Prostate gland (tissue), 2 donors: ENCODE measurements at places on chromosomes 11 and 22. TPM values are rescaled to one million over a fixed set of nuclear protein-coding genes. Genes with fewer than 3 reads are reported as not detected.

GRCh38 chr11:2143799-2144543 lies 4.8 kb upstream of the IGF2 start:
- H3K4me1 ChIP-seq, result no peaks in the 10 kb centered on the region
- peaks cover 51% of the 10 kb centered on the region for H3K27me3 ChIP-seq
- no peaks in the 10 kb centered on the region for H3K36me3 ChIP-seq
- no peak overlapping the region for H3K27ac ChIP-seq
- DNase-seq, result no peak

DNA sequence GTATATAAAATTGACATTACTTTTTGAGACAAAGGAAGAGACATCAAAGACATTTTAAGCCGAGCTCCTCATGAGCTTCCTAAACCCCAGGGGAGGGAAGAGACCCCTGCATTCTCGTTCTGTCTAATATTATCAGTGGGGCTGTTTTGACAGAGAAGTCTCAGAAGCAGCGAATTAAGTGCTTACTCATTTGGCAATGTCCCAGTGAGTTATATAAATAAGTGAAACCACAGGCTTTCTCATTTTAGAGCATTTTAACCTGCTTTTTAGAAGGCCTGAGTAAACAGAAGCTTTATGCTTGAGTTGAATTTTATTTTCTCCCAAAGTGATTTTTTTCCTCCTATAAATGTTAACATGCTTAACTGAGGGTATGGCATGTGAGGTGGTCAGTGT lies 23.2 kb upstream of the C1QTNF4 start:
- no peaks in the 10 kb centered on the region for H3K27me3 ChIP-seq
- H3K36me3 ChIP-seq, result no peaks in the 10 kb centered on the region
- H3K27ac ChIP-seq, result no peak overlapping the region
- no peak for DNase-seq

DNA sequence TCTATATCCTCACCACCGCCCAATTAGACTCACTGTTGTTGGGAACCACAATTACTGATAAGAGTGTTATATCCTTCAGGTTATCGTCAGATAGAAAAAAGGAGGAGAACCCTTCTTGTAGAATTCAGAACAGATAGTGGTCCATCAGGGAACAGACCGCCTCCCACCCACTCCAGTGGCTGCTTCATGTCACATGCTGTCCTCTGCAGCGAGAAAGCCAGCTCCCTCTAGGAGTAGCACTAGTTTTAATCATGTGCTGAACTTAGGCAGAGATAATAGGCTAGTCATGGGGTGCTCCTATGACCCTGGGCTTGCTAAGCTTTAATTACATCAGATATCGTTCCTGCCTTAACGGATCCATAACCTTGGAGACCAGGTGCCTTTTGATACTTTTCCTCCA lies 51.5 kb upstream of the RAB1B start:
- no peak overlapping the region for H3K27ac ChIP-seq
- no peak overlapping the region for H3K4me3 ChIP-seq
- no peaks in the 10 kb centered on the region for H3K4me1 ChIP-seq

DNA sequence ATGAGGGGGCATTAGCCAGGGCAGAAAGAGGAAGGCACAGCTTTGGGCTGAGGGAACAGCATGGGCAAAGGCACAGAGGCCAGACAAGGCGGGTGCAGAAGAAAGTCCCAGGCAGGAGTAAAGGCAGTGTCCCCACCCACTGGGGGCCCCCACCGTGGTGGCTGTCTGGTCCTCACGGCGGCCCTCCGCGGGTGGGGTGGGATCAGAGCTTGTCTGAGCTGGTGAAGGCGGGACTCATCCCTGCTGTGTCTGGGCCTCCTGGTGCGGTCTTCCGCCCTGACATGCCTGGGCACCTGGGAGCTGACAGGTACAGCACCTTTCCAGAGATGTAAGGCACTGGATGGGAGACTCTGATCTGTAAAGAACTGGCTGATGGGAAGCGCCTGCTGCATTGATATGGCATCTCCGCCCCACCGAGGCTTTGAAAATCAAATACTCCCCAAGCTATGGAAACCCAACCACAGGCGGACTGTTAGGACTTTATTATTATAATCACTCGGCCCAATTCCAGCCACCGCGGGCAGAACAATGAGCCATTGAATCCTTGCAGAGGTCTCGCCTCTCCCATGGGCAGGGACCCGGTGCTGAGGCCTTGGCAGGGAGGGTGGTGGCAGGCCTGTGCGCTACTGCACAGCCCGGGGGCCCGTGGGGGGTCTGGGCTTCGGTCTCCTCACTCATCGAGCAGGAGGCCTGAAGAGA lies 14.2 kb upstream of the GNB1L start:
- peaks cover 6% of the 10 kb centered on the region for H3K4me1 ChIP-seq
- no peak overlapping the region for H3K27ac ChIP-seq
- no peaks in the 10 kb centered on the region for H3K27me3 ChIP-seq
- DNase-seq, result no peak
- H3K4me3 ChIP-seq, result no peak overlapping the region

Gene NCR3LG1
- 0.41 TPM for total RNA-seq

Gene PHOX2A
- not detected for total RNA-seq

Gene SPTBN2
- 140 TPM for total RNA-seq
